ENCODE measurements at places on chromosomes 3 and 15.

GRCh38 chr3:111667621-111668239 is 72.6 kb upstream of the ZBED2 start:
- no peak for DNase-seq

GRCh38 chr15:45454814-45455213 is 67.7 kb downstream of the SLC30A4 start:
- DNase-seq: no peak

DNA sequence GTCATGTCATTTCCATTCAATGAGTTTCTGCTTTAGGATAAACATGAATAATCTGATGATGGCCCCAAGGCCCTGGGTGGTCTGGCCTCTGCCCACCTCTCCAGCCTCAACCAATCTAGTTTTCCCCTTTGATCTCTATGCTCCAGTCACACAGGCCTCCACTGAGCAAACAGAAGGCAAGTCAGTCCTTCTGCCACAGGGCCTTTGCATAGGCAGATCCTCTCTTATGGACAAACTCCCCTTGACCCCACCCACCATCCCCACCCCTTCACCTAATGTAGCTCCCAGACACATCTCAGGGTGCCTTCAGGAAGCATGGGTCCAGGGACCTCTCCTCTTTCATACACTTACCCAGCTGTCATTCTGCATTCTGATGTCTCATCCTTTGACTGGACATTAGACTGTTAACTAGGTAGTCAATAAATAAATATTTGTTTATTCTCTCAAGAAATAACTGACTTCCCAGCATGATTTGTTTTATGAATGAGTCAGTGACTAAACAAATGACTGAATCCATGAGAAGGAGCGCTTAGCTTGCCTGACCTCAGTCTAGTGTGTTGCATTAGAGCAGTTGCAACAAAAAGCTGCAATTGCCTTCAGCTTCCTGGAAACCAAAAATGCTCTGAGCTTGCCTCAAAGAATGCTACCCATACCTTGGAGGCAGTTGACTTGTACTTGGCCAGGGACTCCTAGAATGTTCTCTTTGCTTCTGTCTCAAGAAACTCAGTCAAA is 386.6 kb upstream of the WNT5A start:
- no peak for DNase-seq

GRCh38 chr3:53342353-53342752 is 5.0 kb downstream of the DCP1A start:
- DNase-seq: no peak

DNA sequence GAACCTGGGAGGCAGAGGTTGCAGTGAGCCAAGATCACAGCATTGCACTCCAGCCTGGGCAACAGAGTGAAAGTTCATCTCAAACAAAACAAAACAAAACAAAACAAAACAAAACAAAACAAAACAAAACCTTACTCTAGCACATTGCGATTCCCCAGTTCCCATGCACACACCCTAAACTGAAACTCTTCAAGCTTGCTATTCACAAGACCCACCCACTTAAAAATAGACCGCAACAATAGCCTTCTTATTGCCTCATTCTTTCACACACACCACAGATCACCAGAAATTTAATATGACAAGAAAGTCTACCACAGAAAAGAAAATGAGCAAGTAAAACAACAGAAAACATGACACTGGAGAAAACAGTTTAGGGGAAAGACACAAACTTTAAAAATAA is 598.4 kb downstream of the FHIT start:
- DNase-seq: no peak

- DNase-seq: no peak
Measured at GRCh38 chr3:97646932-97647331, 117.6 kb upstream of the ARL6 start.

DNA sequence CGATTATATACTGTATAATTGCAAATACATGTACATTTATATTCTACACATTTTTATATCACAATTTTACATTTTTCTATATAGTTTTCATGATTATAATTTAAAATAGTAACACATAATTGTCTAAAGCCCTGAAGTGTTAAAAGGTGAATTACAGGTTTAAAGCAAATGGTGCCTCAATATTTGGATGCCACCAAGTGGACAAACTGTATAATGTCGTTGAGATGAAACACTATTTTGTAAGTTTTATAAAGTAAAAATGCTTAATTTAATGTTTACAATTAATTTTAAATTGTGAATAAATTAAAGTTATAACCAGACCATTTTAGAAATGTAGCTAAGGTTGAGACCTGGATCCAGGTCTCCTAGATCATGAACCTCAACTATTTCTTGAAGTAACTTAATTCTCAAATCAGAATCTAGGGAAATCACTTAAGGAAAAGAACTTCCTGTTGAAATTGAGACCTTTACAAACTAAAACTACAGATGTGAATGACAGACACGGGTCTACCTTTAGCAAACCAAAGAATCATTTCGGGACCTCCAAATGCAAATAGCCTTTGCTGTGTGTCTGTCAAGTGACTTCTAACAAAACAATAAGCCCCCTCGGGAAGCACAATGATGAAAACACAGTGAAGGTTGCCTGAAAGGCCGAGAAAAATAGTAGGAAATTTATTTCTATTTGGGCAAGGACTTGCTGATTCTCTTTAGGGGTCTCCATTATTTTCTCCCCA is 37.8 kb downstream of the EHHADH start:
- peak; percentile 26 for DNase-seq

GRCh38 chr15:78444255-78444654 is 6.2 kb downstream of the IREB2 start:
- DNase-seq: no peak

GRCh38 chr3:195735036-195735695 is 14.4 kb downstream of the MUC20 start:
- DNase-seq: no peak

DNA sequence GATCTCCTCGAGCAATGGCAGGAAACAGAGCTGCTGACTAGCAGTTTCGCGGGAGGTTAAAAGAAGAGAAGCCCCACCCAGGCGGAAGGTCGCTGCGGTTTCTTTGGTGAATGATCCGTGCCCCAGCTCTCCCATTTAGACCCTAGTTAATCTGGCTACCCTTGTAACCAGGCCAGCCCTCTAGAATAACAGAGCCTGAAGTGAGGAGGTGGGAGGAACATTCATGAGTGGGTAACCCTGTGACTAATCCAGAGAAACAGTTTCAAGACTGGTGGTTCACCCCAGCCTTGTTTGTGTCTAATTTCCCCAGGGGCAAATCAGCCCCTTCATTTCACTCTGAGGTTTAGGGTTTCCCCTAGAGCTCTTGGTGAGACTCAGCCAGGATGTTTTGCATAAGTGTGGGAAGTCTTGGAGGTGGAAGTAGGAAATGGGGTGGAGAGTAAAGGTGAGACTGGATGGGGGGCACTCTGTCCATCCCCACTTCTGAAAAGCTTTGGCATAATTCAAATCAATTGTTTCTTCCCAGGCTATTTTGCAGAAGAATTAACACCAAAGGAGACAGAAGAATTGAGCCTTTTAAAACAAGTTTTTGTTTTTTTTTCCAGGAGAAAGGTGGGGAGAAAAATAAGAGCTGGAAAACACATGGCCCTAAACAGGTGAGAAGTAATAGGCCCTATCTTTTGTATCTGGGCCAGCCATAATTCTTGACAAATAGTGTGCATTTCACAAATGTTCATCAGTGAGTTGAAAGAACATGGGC is 303.1 kb downstream of the RPLP1 start:
- no peak for DNase-seq

GRCh38 chr15:54518156-54518882 is 540.1 kb downstream of the UNC13C start:
- no peak for DNase-seq

GRCh38 chr3:80785475-80785874 is 976.0 kb downstream of the GBE1 start:
- peak; percentile 24 for DNase-seq

- DNase-seq: no peak
Measured at GRCh38 chr3:65894126-65894525, 144.6 kb downstream of the MAGI1 start.

DNA sequence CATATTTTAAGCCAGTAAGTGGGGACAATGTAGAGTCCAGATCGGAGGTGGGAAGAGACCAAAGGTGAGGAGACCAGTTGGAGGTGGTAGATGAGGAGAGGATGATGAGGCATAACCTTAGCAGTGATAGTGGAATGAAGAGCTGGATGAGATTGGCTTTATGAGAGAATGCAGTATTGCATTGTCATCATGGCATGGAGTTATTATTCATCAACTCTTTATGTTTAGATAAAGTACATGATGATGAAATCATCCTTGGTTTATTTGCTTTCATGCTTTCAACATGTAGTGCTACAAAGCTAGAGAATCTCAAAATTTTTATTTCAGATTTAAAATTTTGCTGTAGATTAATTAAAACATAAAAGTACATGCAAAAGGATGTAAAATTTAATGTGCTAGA is 64.0 kb downstream of the PPM1L start:
- no peak for DNase-seq

DNA sequence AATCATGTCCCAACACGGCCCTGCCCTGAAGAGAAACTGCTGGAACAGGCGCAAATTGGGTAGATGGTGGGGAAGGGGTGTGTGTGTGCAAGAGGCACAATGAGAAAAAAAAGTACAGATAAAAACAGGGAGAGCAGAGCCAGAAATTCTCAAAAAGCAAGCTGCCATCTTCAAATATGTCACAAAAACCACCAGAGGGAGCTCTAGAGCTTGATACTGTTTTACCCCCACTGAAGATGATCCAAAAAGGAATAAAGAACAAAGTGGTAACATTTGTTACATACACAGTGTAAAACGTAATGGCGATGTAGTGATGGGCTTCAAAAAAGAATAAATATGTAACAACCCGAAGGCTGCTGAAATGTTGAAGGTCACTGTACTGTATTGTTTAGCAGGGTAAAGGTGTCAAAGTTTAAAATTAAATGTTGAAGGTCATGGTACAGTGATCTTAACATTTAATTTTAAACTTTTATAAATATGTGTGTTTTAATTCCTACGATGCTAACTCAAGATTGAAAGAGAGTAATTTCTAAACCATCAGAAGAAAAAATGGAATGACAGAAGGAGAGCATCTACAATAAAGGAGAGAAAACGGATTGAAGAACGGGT is 6.0 kb downstream of the SNRPA1 start:
- peak; percentile 45 for DNase-seq

Data from SK-N-MC (cell line).